Stimulated activated CD4-positive, alpha-beta T cell treated with anti-CD3 and anti-CD28 coated beads, Interleukin-2, amount 100 ng/mL, for 48 hours (primary cell): ENCODE measurements at places on chromosomes 2 and 18.

- no peak for DNase-seq
Observed at GRCh38 chr2:8169443-8169842, 512.4 kb upstream of the ID2 start.

DNA sequence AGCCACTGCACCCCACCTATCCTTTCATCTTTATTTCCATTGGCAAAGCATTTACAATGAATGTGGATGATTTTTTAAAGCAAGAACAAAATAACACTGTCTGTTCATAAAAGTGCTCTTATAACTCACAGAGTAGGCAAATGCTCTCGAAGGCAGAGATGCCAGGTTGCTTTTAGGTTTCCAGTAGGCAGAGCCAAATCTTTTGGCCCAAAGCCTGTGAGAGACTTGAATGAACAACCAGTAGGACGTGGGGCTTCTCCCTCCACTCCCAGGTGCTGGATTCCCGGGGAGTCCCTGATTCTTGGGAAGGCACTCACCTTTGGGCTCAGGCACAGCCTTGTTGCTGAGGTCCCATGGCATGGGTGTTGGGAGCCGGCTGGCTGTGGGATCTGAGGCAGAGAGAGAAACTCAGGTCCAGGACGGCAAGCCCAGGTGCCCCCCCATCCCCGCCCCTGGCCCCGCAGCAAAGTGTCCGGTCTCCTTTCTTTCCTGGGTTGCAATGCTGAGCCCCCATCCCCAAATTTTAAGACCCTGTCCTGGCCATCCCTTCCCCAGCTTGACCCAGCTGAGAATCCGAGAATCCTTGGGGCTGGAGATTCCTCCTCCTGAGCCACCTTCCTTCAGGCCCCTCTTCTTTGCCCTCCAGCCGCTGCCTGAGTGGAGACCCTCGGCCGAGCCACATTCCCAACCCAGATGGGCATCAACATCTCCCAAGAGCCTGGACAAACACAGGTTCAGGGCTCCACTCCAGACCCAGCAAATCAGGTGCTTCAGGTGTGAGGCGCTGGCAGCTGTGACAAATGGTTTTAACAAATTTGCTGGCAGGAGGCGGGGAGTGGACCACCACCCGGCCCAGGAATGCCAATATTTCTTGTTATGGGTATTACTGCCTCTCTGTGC is 5.8 kb downstream of the NEURL3 start:
- no peak for DNase-seq

GRCh38 chr18:66819235-66819634 is 215.3 kb upstream of the CDH19 start:
- DNase-seq = no peak

- DNase-seq = no peak
Observed at GRCh38 chr18:48575301-48575657, 36.4 kb downstream of the CTIF start.

DNA sequence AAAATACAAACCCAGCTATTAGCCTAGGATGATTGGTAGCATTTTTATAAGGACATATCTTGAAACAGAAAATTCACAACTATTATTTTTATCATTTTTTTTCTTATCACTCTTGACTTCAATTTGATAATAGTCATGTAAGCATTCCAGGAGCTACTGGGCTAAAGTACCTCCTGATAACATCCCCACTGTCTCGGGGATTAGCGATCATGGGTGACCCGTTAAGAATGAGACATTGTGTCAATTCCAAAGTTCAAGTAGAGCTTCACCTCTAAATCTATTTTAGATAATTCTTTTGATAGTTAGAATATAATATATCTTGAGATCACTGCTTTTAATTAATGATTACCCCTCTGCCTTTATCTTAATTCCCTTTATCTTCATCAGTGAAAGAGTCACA is 1204.5 kb upstream of the CHAC2 start:
- DNase-seq = no peak

- DNase-seq = no peak
Observed at GRCh38 chr18:76432970-76433767, 61.9 kb downstream of the ZNF516 start.

GRCh38 chr2:236061497-236061896 is 106.7 kb downstream of the GBX2 start:
- DNase-seq = no peak

GRCh38 chr2:25590921-25591505 is 82.4 kb downstream of the DTNB start:
- no peak for DNase-seq
